Stimulated activated CD8-positive, alpha-beta memory T cell treated with anti-CD3 and anti-CD28 coated beads, Interleukin-15, amount 100 ng/mL, for 1 hour (primary cell): ENCODE measurements at places on chromosomes 11 and 22.

DNA sequence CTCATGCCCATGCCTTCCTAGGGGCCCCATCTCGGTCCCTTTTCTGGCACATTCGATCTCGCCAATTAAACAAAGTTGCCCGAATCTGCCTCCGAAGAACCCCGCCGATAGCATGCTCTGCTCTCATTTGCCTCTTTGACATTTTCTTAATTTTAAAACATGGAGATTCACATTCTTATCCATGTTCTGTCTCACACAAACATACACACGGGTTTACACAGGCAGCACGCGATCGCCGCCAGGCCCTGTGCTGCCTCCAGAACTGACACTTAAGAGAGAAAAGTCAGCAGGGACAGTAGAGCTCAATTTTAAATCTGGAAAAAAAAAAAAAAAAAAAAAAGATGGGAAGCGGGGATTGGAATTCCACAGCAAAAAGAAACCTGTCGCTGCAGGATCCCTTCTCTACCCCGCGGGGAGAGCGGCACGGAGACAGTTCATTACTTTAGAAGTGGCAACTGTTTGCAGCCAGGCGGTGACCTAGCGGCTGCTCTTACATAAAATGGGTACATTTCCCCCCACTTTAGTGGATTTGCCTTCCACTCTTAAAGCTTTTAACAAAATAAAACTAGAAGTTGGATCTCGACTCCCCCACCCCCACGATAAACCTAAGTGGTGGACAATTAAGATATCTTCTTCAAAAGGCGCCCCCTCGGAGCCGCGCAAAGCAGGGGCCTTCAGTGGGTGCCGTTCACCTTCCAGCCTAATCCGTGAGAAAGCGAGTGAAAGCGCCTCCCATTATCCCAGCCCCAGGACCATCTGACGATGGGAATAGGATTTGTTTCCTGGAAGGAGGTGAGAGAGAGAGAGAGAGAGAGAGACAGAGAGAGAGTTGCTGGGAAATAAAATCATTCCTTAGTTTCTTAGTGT is 13.7 kb downstream of the PAX6 start:
- DNase-seq: no peak

GRCh38 chr11:91608677-91609076 is 615.9 kb upstream of the FAT3 start:
- DNase-seq: no peak

GRCh38 chr11:118615282-118615975 is 8.0 kb downstream of the PHLDB1 start:
- no peak for DNase-seq

- DNase-seq: no peak
Measured at GRCh38 chr11:13952221-13952620, 10.3 kb upstream of the SPON1 start.

DNA sequence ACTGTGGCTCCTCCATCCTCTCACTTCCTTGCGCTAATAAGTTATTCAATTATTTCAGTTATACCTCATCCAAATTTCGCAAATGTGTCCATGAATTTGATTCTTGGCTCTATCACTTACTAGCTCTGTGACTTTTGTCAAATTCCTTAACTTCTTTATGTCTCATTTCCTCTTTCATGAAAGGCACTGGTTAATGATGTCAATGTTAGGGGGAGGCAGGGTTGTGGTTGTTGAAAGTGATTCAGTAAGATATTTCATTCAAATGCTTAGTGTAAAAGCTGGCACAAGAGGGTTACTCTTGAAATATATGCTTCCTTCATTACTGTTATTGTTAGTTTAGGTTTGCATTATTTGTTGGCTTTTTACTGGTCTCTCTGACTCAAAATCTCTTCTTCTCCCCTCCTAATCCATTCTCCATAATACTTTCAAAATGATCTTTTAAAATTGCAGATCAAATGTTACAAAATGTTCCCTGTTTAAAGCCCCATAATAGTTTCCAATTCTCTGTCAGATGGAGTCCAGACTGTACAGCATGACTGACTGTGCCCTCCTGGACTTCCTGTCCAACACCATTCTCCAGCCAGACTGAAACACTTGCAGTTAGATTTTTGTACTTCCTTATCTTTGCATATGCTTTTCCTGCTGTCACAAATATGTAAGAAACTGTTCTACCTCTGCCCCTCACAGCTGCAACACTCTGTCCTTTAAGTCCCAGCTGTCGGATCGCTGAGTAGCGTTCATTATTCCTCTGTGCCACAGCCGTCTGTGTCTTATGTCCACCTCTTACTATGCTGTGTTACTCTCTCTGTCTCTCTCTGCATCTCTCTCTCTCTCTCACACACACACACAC is 510.6 kb upstream of the RAG2 start:
- DNase-seq: no peak

DNA sequence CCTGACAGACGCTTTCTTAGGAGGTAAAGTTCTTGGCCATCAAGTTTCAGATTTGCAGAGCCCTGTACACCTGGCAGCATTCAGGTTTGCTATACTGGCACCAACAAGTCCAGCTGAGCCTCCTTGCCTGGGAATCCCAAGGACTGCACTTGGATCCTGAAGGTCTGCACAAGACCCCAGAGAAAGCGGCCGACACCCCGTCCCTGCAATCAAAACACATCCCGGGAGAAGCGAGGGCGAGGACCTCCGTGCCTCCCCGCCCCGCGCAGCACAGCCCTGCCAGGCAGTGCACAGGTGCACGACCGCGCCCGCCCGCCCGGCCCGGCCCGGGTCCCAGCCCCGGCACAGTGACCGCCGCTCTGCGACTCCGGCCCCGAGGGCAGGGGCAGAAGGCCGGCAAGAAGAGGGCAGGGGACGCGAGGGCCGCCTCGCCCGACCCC is 559 bp downstream of the MRTFA start:
- DNase-seq: no peak

- DNase-seq: no peak
Measured at GRCh38 chr11:40514124-40514523, 945.3 kb downstream of the LRRC4C start.

GRCh38 chr11:124657904-124658303 is 15.6 kb downstream of the SIAE start:
- no peak for DNase-seq

DNA sequence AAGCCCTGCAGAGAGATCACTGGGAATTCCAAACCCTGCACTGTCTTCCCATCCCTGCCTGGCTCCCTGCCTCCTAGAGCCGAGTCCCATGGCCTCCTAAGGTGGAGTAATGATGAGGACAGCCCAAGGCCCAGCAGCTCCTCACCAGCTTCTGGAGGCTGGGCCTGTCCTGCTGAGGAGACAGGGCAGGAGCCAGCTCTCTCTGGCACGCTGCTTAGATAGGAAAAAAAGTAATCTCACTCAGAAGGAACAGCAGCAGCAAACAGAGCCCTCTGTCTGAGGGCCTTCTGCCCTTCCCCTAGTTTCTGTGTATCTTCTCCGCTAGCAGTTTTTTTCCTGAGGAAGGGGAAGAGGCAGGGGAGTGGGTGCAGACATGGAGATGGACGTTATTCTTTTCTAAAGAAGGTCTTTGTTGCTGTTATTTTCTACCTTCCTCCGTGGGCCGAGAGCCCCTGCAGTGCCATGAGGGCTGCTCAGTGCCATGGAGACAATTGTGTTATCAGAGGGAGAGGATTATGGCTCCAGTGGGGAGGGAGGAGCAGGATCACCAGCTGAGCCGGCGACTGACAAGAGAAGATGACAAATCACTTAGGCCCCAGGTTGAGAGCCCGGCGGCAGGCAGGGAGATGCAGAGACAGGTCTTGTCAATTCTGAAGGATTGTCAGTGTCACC is 315.3 kb downstream of the BUD13 start:
- no peak for DNase-seq

- DNase-seq: no peak
Measured at GRCh38 chr11:30873924-30874610, 287.9 kb upstream of the MPPED2 start.

GRCh38 chr22:39654131-39654926 is 83.8 kb downstream of the CACNA1I start:
- DNase-seq: no peak

DNA sequence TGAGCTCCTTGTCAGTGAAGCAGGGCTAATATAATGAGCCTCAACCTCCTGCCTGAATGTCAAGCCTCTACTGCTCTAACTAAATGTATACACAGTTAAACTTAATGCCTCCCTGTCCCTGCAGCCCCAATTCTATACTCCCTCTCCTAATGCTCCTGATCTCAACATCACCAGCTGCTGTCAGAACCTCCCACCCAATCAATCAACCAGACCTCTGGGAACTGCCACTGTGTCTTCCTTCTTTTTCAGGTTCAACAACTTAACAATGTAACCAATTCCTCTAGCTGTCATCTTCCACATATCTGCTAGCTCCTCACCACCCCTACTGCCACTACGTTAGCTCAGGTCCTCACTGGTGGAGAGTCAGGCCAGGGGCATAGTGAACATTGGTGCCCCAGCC is 339.8 kb upstream of the NARS2 start:
- DNase-seq: no peak

- no peak for DNase-seq
Measured at GRCh38 chr22:32870474-32870873, 69.0 kb downstream of the TIMP3 start.

- DNase-seq: no peak
Measured at GRCh38 chr11:130218501-130219070, 59.0 kb downstream of the ST14 start.

GRCh38 chr11:68128682-68129327 is 7.6 kb upstream of the CHKA start:
- DNase-seq: no peak

GRCh38 chr11:78688460-78688859 is 113.8 kb upstream of the NARS2 start:
- DNase-seq: no peak

GRCh38 chr11:66915866-66916265 is 42.3 kb downstream of the PC start:
- DNase-seq: no peak

DNA sequence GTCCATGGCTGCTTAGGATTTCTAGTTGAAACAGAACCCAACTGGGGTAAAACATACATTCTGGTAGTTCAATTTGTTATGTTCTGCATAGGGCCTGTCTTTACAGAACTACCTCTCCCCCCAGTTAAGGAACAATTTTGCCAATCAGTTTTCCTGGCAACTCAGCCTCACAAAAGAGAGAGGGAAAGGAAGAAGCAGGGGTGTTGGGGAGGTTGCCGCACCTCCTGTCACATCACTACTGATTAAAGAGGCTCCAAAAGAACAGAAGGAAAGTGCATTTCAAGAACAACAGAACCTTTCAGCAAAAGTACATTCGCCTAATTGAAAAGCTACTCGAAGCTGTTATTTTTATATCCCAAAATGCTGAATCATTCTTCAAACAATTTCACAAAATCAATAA is 217.6 kb downstream of the CADM1 start:
- no peak for DNase-seq

DNA sequence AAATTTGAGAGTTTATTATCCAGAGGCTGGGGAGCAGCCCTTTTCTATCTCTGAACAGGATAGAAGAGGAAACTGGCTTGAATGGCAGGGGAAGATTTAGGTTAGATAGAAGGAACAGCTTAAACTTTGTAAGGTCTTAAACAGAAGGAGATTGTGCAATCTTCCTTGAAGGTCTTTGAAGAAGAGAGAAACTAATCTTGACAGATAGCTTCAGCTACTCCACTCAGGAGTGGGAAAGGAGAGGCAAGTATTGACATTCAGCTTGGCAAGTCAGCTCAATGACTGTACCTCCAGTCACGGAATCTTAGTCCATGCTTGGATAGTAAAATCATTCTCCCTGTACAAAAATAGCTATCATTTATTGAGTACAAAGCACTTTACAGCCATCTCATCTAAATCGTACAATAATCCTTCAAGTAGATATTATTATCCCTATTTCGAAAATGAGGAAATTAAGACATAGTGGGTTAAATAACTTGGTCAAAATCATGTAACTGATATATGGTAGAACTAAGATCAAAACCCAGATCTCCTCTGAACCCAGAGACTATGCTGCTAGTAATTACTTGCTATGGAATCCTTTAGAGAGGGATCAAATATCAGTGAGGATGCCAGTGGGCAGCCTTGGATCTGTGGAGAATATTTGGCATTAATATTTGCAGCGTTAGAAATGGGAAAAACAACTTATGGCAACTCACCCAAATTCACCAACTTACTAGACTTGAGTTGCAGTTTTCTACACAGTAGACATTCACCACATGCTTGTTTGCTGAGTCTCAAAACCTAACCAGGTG is 14.6 kb downstream of the C11orf97 start:
- no peak for DNase-seq

GRCh38 chr11:70032470-70032795 is 45.7 kb upstream of the ANO1 start:
- DNase-seq: no peak
